ENCODE measurements at places on chromosomes 5 and 9. TPM values are rescaled to one million over a fixed set of nuclear protein-coding genes. Genes with fewer than 3 reads are reported as not detected.

GRCh38 chr9:37324691-37325490, 97.6 kb upstream of the GRHPR start:
- DNase-seq, result no peak

DNA sequence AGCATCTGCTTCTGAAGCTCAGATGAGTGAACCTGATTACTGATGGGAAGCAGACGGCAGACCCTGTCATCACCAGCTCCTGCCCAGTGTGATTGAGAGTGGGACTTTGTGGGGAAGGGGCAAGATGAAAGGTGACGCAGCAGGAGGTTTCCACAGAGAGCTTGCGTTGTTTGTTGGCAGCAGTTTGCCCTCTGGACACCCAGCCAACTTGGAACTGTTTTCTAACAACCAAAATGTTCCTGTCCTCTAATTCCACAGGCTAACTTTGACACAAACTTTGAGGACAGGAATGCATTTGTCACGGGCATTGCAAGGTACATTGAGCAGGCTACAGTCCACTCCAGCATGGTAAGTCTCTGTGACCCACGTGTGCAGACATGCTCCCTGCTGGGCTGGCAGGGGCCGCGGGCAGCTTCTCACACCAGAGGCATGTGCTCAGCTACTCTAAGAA, 20.9 kb downstream of the CYFIP2 start:
- DNase-seq, result no peak

GRCh38 chr5:127942246-127943060, 141.1 kb upstream of the SLC12A2 start:
- no peak for DNase-seq

DNA sequence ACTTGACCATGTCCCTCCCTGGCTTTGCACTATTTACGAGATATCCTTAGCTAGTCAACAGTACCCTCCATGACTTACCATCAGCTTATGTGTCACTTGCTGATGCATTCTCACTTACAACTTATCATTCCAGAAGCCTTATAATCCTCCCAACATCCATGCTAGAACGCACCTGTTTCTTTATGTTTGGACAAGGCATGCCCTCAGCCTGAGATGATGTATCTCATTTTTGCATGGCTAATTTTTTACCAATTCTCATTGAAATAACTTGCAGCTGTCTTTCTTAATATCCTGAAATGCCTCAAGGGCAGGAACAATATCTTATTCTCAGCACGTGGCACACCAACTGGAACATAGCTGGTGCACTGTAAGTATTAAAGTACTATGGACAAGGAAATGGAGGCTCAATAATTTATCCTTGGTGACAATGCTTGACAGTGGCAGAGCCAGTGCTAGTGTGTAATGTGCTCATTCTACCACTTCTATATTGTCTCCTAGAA, 281.6 kb downstream of the SLF1 start:
- no peak for DNase-seq

The IFNA21 gene
- total RNA-seq, result not detected

DNA sequence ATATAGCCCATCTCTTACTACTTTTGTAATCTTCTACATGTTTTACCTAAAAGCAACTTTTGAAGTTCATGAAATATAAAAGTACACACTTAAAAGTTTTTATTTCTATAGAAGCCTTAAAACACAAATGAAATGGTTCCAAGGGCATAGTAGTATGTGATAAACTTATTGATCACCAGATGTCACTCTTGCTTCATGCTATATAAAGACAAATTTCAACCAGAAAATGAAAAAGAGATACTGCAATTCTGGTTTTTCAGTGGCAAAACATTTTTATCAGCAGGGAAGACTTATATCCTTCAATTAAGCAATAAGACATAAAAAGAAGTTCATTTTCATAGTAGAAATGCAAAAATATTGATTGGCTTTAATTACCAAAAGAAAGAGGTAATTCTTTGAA, 69.4 kb upstream of the FBXL17 start:
- no peak for DNase-seq

- DNase-seq, result no peak
These were observed 25.9 kb downstream of the SRFBP1 start for GRCh38 chr5:121987685-121988073.

DNA sequence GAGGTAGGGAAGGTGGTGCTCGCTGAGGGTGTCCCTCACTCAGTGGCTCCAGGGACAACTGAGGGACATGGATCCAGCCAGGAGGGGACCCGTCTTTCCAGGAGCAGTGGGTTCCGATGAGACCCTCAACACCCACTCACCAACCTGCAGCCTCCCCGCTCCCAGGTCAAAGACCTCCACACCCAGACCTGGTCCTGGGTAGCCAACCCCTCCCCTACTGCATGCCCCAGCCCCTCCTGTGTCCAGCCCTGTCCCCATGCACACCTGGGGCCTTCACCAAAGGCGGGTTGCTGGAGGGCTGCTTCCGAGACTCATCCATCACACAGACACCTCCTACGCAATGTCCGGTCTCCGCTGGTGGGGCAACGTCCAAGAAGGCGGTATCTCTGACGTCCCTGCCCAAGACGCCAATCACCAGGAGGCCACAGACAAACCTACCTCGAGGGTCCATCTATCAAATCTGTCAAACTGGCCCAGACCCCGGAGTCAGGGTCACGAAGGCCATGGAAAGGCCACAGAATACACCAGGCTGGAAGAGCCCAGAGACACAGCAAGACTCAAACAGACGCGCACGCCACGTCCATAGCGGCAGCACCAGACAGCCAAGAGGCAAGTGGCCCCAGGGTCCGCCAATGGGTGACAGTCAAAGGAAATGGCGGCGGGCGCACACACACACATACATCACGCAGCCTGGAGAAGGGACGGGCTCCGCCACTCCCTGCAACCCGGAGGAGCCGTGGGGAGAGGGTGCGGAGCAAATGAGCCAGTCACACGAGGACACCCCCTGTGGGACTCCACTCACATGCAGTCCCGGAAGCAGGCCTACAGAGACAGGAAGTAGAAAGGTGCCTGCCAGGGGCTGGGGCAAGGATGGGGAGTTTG, 10.8 kb downstream of the NACC2 start:
- DNase-seq, result no peak
